ENCODE measurements at places on chromosomes 5 and 9.

- DNase-seq, result peak; percentile 52
Observed at GRCh38 chr9:130682421-130683121, 11.0 kb upstream of the EXOSC2 start.

- no peak for DNase-seq
Observed at GRCh38 chr5:140341591-140341990, 4.8 kb downstream of the HBEGF start.

GRCh38 chr9:128405780-128406171 is 14.9 kb upstream of the CERCAM start:
- DNase-seq, result no peak

DNA sequence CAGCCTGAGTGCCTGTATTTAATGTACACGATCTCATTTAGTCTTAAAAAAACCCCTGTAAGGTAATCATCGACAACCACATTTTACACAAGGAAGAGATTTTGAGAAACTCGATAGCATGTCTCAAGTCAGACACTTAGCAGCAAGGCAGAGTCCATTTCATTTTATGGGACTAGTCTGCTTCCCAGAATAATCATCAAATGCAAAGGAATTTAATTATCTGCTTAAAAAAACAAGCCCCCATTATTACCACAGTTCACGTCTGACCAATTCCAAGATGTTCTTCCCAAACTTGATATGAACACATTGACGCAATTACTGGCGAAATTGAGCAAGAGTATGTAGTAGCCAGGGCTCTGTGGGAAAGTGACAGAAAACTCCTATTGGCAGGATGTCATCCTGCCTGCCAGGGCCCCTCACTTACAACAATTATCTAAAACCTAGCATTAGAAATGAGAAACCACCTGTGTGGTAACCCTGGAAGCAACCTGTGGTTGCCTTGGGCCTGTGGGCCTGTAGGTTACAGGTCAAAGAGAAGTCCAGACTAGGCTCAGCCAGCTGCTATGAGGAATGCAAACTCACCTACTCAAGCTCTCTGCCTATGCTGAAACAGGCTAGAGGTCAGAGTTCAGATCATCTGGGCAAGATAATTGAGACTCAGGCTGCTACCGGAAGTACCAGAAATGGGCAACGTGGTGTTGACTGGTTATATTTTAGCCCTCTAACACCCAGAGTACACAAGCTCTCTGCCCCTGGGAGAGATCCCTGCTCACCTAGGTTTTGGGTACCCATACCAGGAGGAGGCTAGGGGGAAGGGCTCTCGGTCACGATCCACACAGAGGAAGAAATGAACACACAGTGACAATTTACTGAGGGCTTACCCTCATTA is 1.6 kb downstream of the B4GALT1 start:
- peak; percentile 59 for DNase-seq

- DNase-seq, result no peak
Observed at GRCh38 chr5:120730214-120730613, 266.1 kb downstream of the PRR16 start.
